HTR-8/SVneo (cell line): ENCODE measurements at places on chromosomes 1 and 21.

- DNase-seq = no peak
Observed at GRCh38 chr1:10745886-10746455, 50.5 kb downstream of the CASZ1 start.

- DNase-seq = peak; percentile 79
Observed at GRCh38 chr1:12208764-12209494, 20.9 kb upstream of the VPS13D start.

DNA sequence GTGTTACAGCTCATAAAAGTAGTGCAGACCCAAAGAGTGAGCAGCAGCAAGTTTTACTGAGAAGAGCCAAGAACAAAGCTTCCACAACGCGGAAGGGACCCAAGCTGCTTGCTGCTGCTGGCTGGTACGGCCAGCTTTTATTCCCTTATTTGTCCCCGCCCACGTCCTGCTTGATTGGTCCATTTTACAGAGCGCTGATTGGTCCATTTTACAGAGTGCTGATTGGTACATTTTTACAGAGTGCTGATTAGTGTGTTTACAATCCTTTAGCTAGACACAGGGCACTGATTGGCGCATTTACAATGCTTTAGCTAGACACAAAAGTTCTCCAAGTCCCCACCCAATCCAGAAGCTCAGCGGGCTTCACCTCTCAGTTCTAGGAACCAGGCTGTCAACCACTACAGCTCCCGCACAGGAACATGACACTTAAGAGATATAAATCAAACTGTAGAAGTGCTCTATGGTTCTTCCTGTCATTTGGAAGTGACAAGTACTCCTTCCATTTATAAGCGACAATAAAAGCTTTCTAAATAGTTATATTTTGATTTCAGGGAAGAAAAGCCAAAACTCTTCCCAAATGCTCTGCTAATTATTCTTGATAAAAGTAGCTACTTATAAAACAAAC is 28.5 kb downstream of the RNF115 start:
- no peak for DNase-seq

DNA sequence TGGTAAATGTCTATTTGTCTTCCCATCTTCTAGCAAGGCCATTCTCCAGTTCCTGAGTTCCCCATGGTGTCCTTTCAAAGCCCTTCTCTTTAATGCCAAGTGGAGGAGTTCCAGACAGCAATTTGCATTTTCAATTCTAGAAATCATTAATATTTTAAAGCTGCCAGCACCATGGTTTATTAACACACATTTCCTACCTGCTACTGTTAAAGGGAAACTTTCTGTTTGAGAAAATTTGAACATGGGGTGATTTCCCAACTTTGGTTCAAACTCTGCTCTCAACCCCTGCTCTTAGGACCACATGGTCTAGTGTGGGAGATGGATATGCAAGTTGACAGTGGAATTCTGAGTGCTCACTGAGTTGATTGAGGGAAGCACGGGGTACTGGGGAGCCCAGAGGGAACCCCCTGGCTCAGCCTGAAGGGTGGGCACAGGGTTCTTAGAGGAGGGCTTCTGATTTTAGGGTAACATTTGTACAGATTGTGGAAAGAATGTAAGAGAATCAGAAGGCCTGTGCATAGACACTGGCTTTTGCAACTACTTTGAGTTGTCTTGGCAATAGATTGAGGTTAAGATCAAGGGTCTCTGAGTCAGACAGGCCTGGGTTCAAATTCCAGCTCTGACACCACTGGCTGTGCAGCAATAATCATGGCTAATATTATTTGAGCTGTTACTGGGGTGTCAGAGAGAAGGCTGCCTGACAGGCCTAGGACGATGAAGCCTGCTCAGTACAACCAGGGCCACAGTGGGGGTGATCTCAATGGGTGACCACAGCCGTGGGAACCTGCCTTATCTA is 97.8 kb downstream of the BEND5 start:
- no peak for DNase-seq

GRCh38 chr1:188689542-188689941 is 1788.1 kb downstream of the BRINP3 start:
- no peak for DNase-seq

GRCh38 chr1:233215135-233215760 is 80.3 kb downstream of the PCNX2 start:
- no peak for DNase-seq
